ENCODE measurements at places on chromosomes 2 and 18.

DNA sequence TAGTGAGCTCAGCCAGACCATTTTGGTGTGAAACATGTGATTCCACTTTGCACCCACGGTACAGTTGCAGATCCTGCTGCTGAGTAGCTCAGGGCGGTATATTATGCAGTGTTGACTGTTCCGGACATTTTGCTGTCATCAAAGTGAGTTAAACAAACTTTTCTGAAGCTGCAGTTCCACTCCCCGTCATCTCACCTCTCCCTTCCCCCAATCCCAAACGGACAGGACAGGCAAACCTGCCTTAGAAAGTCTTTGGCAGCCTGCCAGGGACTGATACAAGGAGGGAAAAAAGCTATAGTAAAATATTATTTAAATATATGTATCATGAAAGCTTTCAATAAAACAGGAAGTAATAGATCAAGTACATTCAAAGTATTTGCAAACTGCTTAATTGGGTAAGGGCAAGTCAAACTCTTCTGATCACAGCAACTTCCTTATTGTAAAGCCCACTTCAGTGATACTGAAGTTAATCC is 35.5 kb upstream of the SP5 start:
- DNase-seq = no peak

GRCh38 chr2:201223089-201224073 is 37.0 kb upstream of the CASP8 start:
- no peak for DNase-seq

DNA sequence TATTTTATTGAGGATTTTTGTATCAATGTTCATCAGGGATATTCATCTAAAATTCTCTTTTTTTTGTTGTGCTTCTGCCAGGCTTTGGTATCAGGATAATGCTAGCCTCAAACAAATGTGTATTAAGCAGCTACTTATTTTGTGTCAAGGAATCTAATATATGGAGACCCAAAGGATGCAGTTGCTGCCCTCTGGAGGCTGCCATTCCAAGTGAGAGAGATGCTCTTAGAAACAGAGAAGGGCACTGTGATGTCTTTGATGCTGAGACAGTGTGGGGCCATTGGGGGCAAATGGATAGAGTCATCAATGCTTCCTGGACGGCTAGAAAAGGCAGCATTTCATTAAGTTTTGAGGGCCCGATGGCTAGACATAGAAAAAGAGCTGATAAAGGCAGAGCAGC is 292.6 kb downstream of the SETBP1 start:
- no peak for DNase-seq

- no peak for DNase-seq
Measured at GRCh38 chr18:8869696-8870095, 164.3 kb downstream of the MTCL1 start.

DNA sequence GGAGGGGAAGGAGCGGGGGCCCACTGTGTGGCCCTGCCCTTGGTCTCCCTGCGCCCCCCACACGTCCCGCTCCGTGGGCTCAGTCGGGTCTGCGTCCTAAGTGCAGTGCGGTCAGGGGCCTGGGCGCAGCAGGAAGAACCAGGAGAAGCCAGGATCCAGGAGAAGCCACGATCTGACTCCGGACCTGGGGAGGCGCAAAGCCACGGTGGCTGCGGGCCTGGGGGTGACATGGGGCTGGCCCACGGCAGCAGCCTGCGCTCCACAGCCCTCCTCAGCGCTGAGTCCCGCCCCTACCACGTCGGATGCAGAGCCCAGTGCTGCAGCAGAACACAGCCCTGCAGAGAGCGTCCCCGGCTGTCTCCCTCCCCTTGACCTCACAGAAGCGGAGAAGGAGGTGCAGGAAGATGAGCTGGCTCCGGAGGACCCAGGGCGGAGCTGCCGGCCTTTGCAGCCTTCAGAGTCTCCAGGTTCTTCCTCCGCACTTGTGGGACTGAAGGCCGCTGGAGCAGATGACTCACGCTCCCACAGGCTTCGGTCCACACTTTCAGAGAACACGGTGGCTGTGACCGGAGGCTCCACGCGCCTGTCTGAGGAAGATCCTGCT is 589.2 kb upstream of the SALL3 start:
- no peak for DNase-seq

GRCh38 chr2:45184606-45185005 is 175.4 kb upstream of the SIX2 start:
- DNase-seq = no peak

- peak; percentile 66 for DNase-seq
Measured at GRCh38 chr2:234483568-234484251, 13.2 kb downstream of the ARL4C start.

DNA sequence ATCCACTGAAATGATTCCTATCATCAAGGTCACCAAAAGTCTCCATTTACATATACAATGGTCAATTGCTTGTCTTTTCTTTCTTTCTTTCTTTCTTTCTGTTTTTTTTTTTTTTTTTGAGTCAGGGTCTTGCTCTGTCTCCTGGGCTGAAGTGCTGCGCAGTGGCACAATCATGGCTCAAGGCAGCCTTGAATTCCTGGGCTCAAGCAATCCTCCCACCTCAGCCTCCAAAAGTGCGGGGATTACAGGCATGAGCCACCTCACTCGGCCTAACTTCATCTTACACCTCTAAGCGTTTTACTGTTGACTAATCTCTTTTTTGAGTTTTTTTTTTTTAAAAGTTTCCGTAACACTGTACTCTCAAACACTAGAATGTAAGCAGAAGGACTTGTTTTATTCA is 867 bp downstream of the SF3B6 start:
- DNase-seq = no peak

- DNase-seq = no peak
Measured at GRCh38 chr2:99598441-99598840, 108.6 kb upstream of the REV1 start.

- no peak for DNase-seq
Measured at GRCh38 chr18:55031164-55031563, 71.9 kb upstream of the CCDC68 start.

GRCh38 chr18:79355433-79356335 is 40.0 kb upstream of the NFATC1 start:
- no peak for DNase-seq

GRCh38 chr2:236752096-236752495 is 182.5 kb downstream of the ACKR3 start:
- no peak for DNase-seq

DNA sequence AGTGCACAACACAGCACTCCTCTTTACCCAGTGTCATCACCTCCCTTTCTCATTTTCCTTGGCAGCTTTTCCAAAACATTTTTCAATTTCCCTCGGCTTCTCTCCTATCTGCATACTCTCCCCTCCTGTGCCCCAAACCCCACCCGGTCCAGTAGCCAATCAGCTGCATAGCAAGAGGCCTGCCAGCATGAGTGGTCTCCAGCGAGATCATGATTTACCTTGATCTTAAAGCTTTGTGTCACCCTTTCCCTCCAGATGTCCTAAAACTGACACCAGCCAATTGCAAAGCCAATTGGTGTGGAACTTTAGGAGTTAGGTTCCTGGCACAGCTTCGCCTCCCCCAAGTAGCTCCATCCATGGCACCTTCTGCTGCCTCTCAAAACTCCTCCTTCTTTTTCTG is 45.2 kb upstream of the SH3RF3 start:
- no peak for DNase-seq

- DNase-seq = no peak
Measured at GRCh38 chr2:160494201-160494644, 616 bp upstream of the RBMS1 start.
